ENCODE measurements at places on chromosomes 3 and 15.

DNA sequence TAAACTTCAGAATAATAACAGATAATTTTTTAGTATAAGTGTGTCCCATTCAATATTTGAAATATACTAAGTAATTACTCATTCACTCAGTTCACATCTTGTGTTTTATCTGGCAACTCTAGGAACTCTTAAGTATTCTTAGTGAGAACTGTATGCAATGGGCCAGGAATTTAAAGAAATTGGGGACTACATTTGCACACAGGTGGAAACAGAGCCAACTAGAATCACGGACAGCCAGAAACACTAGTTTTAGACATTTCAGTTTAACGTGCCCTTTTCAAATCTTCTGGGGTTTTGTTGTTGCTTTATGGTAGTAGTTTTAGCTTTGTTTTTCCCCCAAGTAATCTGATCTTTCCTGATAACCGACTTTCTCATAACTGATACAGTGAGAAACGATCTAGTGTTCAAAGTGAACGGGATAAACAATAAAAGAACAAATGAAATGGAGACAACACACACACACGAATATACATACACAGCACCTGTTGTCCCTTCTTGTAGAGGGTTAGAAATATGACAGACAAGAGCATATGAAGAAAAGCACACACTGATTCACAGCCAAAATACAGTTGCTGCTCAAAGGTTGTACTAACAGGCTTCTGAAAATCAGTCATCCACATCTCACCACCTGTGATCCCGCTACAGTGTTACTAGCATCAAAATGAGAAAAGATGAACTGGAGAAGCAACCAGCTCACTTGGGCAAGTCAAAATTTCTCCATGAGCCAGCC, 167.0 kb downstream of the FMN1 start:
- DNase-seq = no peak

DNA sequence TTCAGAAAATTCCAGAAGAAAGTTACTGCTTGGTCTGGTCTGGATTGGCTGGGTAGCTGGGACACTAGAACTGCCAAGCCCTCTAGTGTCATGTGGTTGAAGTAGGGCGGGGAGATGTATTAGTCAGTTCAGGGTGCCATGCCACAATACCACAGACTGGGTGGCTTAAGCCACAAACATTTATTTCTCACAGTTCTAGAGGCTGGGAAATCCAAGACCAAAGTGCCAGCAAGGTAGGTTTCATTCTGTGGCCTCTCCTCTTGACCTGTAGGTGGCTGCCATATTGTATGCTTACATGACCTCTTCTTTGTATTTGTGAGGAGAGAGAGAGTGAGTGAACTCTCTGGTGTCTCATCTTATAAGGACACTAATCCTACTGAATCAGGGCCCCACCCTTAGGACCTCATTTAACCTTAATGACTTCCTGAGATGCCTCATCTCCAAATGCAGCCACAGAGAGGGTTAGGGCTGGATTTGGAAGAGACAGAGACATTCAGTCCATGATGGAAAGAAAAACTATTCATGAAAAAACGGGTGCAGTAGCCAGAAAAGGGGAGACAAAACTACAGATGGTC, 18.1 kb upstream of the ZSCAN2 start:
- no peak for DNase-seq

DNA sequence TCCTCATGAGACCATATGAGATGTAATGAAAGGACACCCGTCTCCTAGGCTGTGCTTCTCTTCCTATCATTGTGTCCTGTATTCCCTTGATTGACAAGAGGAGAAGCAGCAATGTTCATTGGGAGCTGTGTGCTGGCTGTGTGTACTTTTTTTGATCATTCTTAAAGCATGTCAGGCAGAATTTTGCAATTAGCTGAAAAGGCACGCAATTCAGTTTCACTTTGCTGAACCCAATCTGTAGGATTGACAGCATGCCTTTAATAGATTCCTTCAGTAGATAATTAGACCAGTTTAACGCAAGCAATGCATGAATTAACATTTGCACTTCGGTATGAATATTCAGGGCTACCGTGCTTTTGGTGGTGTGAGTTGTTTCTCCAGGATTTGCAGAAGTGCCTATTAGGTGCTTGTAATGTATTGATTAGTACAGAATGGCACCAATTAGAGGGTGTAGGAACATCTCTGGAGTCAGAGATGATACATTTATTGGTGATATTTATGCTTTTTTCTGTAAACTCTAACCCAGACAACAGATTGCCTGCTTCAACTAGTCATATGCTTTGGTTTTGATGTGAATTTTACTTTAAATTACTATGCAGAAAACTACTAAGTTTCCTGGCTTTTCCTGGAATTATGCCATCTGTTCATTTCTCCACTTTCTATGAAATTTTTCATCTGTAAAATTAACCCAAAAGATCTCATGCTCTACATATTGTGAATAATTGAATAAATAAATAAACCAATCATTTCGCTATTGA, 114.3 kb downstream of the NSUN3 start:
- no peak for DNase-seq

GRCh38 chr15:60735559-60736047, 256.7 kb upstream of the ICE2 start:
- no peak for DNase-seq
